Activated CD4-positive, alpha-beta T cell treated with anti-CD3 and anti-CD28 coated beads, Interleukin-2, Interleukin-4, amounts not matched to agents 100 ng/mL and 50 ng/mL, durations not matched to agents 16 hours and 8 hours (primary cell): ENCODE measurements at places on chromosomes 5 and 9.

GRCh38 chr9:86983249-86983619, 35.9 kb upstream of the GAS1 start:
- no peak for DNase-seq

DNA sequence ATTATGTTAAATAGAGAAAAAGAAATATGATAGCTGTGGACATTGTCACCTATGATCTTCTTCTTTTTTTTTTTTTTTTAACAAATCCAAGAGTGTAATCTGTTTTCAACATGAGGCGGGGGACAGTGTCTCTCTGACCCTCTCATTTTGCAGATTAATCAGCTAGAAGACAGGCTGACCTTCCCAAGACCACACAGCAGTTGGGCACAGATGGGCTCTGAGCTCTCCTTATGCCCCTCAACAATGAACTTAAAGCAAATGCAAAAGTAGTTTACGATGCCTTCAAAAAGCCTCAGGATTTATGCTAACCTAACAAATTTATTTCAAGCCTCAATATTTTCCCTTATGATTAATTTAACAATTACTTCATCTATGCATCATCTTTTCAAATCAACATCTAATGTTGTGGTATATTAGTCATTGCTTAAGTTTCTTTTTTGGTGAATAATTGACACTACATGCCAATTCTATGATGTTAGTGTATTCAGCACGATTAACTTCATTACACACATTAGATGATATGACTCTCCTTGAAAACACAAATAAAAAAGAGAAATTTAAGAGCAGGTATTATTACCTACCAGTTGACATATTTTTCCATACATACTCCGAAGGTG, 7.4 kb downstream of the NFIL3 start:
- DNase-seq: no peak

DNA sequence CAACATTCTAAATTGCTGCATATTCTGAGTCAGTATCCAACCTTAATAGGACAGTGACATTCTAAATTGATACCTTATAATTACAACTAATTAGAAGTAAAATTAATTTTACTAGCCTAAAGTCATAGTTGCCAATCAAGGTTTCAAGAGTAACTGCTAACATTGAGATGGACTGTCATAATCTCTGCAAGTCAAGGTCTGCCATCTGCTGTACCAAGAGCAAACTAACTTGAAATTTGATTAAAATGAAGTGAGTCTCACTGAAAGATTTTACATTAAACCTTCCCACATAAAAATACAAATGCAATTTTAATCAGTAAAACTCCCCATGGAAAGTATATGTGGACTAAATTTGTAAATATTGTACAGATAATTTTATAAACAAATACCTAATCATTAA, 235.3 kb downstream of the PRDM9 start:
- no peak for DNase-seq

DNA sequence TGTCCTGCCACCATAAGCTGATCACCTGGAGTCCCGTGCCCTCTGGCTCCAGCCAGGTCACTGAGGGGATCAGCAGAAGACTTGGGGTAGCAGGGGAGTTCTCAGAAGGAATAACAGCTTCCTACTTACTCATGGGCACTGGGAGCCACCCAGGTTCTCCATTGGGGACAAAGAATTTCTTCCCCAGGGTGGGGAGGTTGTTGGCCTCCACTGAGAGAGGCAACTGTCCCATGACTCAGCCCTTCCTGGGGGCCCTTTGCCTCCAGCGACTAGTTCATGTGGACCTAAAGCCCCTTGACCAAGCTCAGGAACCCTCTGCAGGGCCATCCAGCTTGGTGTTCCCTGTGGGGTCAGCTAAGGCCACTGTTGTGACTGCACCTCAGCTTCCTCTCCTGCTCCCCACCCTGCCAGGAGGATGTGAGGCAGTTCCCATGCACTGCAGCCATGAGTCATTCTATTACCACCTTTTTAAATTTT, 175.0 kb downstream of the AUH start:
- DNase-seq: no peak

DNA sequence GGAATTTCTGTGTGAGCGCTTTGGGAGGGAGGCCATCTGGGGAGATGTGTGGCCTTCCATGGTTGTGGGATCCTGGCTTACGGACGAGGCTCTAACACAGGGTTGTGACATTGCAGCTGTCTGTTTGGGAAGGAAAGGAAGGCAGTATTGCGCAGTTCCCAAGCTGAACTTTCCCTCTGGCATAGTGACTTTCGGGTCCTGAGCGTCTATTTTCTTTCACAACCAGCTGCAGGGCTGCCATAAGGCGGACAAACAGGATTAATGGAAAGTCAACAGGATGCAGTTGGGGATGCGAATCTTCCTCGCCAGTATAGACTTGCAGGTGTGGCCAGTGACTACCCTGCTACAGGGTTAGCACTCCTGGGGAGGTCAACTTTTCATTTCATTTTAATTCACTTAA, 25.9 kb downstream of the CCT5 start:
- no peak for DNase-seq

DNA sequence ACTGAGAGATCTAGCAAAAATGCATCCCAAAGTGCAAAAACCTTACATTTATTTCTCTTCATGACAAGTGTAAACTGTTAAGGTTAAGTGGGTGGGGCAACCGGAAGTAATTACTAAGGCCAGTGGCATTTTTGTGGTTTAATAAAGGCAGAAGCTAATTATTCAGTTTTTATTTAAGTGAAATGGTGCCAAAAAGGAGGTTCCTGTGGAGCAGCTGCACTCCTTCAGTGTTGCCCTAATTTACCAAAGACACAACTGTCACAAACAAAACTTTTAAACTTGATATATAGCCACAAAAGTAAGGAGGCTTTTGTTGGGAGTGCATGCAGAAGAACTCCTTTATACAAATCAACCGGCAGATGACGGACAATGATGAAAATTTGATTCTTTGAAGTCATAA, 81.6 kb downstream of the NDUFS4 start:
- no peak for DNase-seq

- no peak for DNase-seq
Measured at GRCh38 chr5:159982421-159983173, 26.3 kb upstream of the TTC1 start.

- DNase-seq: no peak
Measured at GRCh38 chr9:86135371-86135770, 36.0 kb upstream of the GOLM1 start.

- DNase-seq: no peak
Measured at GRCh38 chr5:2134543-2135292, 252.0 kb upstream of the IRX4 start.

DNA sequence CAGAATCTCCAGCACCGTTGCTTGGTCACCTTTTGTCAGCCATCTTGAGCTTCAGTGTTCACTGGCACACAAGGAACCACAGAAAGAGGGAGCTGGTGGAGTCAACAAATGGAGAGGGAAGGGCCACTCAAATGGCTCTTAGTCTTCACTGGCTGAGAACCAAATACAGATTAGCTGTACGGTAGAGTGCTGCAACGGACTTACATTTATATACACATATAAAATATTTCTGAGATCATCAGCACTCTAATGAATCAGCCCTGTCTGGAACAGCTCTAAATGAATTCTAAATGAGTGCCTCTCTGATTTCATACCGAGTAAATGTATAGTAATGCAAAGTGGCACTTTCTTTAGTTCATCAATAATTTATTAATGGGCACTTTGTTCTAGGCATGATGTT, 24.8 kb downstream of the KCTD16 start:
- no peak for DNase-seq

- no peak for DNase-seq
Measured at GRCh38 chr5:152869971-152870370, 464.9 kb upstream of the NMUR2 start.

- DNase-seq: no peak
Measured at GRCh38 chr9:117869287-117869686, 165.1 kb downstream of the TLR4 start.

DNA sequence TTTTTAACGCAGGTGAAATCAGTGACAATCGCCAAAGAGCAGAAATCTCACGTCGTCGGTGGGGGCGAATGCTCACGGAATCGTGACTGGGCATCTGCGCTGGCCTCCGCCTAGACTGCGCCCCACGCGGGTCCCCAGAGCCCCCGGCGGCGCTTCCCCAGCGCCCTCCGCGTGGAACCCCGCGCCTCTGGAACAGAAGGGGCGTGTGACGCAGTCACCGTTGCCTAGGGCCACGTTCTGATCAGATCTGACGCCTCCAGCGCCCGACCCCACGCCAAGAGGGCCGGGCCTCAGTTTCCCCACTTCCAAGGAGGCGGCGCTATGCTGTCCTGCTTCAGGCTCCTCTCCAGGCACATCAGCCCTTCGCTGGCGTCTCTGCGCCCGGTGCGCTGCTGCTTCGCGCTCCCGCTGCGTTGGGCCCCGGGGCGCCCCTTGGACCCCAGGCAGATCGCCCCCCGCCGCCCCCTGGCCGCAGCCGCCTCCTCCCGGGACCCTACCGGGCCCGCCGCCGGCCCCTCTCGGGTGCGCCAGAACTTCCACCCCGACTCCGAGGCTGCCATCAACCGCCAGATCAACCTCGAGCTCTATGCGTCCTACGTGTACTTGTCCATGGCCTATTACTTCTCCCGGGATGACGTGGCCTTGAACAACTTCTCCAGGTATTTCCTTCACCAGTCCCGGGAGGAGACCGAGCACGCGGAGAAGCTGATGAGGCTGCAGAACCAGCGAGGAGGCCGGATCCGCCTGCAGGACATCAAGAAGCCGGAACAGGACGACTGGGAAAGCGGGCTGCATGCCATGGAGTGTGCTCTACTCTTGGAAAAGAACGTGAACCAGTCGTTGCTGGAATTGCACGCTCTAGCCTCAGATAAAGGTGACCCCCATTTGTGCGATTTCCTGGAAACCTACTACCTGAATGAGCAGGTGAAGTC, at the start of gene FTMT:
Gene FTMT (plus strand): TSS at position 240 of the 932 bp plus-strand sequence. CDS start 82 bp downstream, at position 322.
- DNase-seq: no peak

GRCh38 chr5:43704243-43704642, 101.3 kb downstream of the NNT start:
- no peak for DNase-seq

DNA sequence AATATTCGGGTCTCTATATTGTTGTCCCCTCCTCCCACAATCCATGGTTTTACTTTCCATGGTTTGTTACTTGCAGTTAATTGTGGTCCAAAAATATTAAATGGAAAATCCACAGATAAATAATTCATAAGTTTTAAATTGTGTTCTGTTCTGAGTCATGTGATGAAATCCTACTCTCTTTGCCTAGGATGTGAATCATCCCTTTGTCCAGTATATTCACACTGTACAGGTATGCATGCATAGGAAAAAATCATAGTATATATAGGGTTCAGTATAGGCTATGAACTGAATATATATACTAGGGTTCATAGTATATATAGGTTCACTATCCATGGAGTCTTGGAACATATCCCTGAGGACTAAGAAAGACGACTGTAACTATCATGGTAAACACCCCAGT, 19.6 kb downstream of the INSYN2B start:
- DNase-seq: no peak

- DNase-seq: no peak
Measured at GRCh38 chr9:8096091-8096490, 296.5 kb upstream of the DMAC1 start.

DNA sequence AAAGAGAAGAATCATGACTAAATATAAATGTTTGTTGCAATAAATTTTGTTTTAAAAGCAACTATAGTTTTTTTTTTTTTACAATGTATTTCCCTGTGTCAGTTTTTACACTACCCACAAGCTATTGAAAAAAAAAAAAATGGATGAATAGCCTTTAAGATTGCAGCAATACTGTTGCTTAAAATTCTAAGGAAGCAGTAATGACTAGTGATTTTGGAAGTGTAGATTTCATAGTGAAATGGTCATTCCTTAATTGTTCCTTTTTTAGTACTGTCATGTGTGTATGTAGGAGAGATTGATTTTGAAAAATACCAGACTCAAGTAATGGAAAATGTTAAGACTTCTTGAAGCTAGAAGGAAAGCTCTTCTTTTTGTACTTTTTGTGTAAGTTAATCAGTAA, 53.1 kb downstream of the NDUFS4 start:
- no peak for DNase-seq

DNA sequence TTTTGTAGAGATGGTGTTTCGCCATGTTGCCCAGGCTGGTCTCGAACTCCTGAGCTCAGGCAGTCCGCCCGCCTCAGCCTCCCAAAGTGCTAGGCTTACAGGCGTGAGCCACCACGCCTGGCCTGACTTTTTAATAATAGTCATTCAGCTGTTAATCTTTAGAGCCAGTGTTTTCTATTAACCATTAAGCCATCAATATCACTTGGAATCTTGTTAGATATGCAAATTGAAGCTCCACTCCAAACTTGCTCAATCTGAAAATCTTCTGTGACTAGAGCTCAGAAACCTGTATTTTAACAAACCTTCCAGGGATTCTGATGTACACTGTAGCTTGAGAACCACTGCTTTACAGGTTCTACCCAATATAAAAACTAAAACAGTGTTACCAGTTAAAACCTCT, 113.5 kb downstream of the CDC42SE2 start:
- DNase-seq: no peak

DNA sequence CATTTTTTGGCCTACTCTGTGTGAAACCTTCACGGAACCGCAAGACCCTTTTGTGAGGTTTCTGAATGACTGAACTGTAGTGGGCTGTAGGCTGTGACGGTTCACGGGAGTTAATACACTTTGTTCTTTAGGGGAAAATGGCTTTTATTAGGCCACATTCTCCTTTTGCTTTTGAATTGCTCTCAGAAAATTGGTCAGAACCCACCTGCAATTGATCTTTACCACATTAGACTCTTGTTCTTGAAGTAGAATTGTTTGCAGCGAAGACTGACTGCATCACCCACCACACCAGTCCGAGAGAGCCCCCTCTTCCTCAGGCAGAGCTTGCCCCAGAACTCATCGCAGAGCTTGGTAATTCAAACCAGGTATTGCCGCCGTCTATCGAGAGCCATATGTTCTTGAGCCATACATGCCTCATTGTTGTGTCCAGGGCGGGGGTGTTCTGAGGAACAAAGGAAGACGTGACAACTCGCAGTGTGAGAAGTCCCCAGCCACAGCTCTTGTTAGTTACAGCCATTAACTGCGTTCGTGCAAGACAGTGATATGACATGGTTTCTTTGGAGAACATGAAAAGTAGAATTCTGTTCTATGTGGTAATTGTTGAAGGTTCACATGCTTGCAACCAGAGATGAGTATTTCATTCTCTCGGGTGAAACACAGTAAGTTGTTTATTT, 166.4 kb upstream of the OTULINL start:
- DNase-seq: peak; percentile 72

DNA sequence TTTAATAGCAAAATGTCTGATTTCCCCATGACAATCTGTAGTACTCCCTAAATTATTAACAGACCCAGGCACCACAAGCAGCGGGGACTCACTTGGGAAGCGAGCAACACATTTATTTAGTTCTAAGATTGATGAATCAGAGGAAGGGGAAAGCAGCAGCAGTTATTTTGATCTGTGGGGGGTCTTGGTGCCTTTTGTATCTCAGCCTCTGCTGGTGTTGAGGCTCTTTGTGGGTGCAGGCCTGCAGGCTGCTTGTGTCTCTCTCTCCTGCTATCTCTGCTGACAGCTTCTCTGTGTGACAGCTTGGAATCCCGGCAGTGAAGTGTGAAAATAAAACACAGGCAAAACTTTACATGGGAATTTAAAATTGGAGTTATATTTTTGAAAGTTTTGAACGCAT, 878.2 kb upstream of the DMAC1 start:
- DNase-seq: no peak

DNA sequence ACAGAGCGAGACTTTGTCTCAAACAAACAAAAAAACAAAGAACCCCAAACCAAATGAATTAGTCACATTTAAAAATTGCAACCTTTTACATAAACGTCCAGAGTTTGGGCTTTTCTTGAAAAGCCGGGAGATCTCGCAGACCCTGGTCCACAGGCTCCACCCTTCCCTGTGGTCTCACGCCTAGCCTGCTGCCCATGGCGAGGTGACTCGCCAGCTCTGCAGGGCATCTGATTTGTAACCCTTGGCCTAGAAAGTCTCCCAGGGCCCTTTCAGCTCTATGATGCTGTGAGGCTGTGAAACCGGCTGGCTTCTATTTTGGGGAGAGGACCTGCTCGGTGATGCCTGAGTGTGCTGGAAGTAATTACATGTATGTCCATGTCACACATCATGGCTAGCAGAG, 44.7 kb upstream of the PHYKPL start:
- no peak for DNase-seq
